Fibroblast of skin of right quadriceps (primary cell): ENCODE measurements at places on chromosomes 13 and 19.
A peak's percentile ranks its signal among the peaks of the same experiment; 100 is the strongest.

DNA sequence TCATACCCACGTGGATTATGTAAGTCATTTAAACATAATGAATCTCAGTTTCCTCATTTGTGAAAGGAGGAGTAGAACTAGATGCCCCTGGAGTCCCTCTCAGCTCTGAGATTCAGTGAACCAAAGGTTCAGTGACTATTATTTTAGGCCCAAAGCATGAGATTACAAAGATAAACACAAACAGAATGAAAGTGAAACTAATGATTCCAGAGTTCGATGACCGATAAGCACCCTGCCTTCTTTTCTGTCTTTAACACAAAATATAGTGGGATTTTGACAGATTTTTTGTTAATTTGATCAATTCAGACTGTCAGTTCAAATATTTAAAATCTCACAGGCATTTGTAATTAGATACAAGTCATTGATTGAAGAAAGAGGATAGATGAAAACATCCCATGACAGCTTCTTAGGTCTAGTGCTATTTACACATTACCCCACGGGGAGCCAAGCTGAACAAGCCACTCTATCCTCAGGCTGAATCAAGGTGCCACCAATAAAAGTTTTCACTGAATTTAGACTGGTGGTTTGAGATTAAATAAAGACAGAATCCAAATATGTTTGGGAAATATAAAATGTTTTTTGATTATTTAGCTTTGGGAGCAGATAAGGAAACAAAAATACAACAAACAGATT is 64.6 kb upstream of the RAP2A start:
- DNase-seq, result no peak

DNA sequence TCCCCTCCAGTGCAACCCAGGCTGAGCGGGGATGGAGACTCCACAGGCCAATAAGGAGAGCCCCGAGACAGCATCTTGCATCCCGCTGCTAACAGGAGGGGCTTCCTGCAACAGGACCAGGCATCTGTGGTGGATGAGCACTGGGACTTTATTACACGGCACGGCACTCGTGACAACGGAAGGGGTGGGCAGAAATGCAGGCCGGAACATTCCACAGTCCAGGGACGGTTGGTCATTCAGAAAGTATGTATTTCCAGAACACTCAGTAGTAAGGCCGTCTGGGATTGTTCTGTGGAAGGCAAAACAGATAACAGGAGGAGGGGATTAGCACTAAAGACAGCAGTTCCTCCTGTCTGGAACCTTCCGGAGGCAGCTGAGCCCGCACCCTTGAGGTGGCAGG is 3.3 kb upstream of the TM6SF2 start:
- DNase-seq, result no peak

DNA sequence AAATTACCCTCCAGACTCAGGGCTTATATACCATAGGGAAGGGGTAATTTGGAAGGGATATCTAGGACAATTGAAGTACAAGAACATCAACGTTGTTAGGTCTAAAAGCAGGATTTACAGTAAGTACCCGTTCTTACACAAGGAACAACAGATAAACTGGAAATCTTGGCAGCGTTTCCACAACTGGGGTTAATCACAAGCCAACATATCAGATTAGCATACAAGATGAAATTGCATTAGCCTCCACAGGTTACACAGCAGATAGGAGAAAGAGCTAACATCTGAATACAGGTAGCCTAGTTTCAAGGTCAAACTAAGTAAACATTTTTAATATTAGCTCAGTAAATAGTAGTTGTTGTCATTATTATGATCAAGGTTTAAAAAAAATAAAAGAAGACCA is 1214.0 kb upstream of the PCDH20 start:
- DNase-seq, result no peak

GRCh38 chr19:566403-566802 is 6.0 kb upstream of the BSG start:
- DNase-seq, result peak; percentile 64

- DNase-seq, result no peak
Measured at GRCh38 chr19:46691104-46691503, 25.8 kb downstream of the PRKD2 start.

GRCh38 chr13:37068962-37069361 is 9.5 kb upstream of the SUPT20H start:
- no peak for DNase-seq

DNA sequence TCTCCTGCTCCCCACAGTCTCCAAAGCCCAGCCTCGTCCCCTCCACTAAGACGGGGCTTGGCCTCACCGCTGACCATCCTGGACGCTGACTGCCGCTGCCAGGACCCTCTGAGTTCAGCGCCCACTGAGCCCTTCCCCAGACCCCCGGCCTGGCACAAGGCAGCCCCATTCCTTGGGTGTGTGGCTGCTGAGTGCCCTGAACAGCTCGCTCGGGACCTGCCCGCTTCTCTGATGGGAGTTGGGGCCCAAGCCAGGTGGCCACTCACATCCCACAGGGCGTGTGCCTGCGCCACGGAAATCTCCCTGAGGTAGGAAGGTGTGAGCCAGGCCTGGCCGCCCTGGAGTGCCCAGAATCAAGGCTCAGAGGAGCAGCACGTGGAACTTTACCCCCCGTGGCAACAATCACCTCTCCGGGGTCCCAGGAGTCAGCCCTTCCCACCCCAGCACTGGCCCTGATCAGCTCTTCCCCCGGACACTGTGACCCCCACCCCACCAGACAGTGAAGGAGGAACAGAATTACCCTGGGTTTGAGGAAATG is 20.8 kb downstream of the C13orf46 start:
- DNase-seq, result no peak

DNA sequence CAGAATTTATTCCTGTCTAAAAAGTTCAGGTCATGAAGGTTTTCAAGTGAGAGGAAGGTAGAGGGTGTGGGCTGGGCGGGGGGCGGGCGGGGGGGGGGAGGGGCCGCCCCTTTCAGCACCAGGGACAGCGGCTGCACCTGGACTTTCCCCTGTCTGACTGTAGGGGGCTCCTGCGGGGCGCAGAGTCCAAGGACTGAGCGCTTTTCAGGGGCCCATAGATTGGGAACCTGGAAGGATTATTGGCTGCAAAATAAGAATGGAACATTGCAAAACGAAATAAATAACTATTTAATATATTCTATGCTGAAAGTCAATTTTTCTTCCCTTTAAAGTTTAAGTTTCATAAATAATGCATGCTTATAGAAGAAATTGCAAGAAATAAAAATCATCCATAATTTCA is 8.9 kb upstream of the CYP4F3 start:
- DNase-seq, result no peak

DNA sequence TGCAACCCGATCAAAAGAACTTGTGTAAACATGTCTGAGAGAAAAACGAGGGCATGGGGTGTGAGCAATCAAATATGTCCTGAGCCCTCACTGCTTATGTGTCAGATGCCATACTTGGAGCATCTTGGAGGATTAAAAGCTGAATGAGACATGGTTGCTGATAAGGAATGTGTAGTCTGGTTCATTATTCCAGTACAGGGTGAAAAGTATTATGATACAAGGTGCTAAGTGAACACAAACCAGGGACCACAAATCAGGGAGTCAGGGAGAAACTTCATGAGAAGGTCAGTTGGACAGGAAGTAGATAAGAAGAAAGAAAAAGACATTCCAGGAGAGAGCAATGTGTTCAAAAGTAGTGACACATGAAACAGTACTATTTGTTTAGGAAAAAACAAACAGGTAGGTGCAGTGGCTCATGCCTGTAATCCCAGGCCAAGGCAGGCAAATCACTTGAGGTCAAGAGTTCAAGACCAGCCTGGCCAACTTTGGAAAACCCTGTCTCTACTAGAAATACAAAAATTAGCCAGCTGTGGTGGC is 2.0 kb upstream of the RCBTB1 start:
- DNase-seq, result peak; percentile 17

DNA sequence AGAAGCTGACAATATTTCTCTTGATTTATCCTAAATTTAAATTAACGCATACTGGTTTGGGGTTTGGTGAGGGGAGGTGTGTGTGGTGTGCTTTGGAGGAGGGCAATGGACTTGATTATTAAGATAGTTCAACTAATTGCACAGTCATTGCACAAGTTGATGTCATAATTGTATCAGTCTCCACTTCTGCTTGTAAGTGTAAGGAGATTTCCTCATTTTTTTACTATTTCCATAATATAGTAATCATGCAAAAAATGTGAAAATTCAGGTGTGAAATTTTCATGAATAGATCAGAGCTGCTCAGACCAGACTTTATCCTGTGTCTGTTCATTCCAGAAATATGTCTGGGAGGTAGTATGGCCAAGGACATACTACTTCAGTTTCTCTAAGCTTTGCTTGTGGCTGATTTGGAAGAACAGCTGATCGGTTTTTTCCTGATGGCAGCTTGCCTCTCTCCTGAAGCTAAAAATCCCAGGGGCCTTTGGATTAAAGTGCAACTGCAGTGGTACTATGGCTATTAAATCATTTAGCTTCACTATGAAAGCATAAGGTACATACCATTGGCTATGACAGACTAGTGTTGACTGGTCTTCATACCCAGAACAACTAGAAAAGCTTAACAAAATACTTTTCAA is 201.8 kb upstream of the MIR17HG start:
- DNase-seq, result no peak

DNA sequence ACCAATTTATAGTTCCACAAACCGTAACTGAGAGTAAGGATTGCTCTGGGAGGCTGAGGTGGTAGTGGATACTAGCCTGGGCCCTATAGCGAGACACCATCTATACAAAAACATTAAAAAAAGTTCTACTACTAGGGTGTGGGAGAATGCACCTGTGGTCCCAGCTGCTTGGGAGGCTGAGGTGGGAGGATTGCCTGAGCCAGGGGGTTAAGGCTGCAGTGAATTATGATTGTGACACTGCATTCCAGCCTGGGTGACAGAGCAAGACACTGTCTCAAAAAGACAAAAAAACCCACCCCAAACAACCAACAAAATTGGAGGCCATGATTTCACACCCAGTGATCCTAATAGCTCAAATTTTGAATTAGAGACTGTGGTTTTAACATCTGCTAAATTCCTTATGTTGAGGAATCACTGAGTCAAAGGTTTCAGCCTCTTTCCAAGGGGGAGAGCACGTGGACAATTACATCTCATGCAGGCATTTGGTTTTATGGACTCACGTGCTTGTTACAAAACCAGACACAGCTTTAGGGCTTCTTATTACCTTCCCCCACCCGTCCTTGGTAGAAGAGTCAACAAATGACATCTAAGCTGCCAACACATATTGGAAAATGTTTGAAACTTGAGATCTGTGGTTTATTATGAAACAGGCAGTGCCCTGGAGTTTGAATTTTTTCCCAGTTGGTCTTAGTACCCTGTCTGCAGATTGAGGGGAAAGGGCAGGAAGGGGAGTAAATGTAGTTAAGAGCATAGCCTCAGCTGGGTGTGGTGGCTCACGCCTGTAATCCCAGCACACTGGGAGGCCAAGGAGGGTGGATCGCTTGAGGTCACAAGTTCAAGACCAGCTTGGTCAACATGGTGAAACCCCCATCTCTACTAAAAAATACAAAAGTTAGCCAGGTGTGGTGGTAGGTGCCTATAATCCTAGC is 18.5 kb downstream of the CYP2A6 start:
- DNase-seq, result peak; percentile 97

DNA sequence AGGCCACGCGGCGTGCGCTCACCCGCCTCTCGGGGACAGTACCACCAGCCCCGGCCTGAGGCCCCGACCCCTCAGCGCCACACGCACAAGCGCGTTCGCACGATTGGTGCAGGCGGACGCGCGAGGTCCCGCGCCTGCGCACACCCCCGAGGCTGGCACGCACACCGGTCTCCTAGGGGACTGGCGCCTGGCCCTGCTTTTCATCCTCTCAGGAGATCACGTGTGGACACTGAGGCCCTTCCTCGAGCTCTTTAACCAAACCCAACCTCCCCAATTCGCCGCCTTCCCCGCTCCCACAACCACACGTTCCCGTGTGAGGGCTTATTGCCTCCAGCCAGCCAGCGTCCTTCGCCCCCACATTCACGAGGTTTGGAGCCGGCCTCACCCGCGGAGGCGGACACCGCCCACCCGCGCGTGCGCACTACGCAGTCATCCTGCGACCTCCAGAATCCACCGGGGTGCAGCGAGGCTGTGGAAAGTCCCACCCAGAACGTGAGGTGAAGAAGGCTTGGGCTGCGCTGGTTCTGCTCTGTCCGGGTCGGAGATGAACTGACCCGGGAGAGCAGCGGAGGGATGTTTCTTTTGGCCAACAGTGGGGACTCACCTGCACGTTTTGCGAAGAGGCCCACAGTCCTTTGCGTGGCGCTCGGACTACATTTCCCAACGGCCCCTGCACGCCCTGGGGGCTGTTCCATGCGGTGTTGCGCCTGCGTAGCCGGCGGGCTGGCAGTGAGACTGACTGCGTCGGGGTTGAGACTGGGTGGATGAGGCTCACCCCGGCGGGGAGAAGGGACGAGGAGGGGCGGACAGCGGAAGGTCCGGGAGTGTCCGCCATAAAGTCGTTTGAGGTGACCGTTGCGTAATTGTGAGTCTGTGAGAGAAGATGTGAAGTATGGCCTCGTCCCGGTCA is 539 bp upstream of the ZNF667 start:
- DNase-seq, result peak; percentile 90

- DNase-seq, result no peak
Measured at GRCh38 chr19:16210168-16210567, 12.5 kb downstream of the AP1M1 start.

GRCh38 chr19:3725640-3726310 is 17.6 kb downstream of the TJP3 start:
- no peak for DNase-seq

DNA sequence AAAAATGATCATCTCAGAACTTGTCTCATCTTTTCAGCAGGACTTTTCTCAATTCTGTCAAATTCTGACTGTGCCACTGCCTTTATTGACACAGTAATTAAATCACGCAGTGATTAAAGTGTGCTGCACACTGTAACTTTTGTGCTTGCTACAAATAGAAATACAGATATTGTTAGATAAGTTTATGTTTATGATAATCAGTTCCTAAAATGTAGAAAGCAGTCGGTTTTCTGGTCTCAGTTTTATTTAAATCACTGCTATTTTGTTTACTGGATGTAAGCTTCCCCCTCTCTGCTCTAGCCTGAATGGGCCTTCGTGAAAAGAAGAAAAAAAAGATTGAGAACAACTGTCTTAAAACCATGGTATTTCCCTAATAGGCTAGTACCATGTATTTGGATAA is 258.8 kb upstream of the STARD13 start:
- DNase-seq, result no peak

GRCh38 chr13:72651144-72651543 is 76.3 kb downstream of the MZT1 start:
- no peak for DNase-seq

DNA sequence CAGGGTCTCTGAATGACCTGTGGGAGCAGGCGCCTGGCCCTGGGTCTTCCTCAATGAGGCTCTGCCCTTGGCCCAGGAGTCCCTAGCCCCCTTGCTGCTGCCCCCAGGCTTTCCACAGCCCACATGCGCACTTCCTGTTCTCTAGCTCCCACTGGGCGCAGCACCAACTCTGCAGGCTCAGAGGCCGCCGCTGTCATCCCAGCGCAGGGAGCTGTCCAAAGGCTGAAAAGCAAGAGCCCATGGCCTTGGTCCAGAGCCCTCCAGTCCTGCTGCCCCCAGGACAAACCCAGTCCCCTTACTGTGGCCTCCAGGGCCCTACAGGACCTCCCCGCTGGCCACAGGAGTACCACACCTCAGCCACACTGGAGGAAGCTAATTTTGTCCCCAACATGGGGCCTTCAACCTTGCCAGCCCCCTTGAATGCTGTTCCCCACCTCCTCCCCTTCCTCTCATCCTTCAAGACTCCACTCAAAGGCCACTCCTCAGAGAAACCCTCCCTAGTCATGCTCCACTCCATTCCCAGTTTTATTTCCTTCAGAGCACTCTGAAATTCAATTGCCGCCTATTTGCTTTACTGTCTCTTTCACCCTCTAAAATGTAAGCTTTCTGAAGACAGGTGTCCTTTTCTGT is 8.0 kb upstream of the POU2F2 start:
- DNase-seq, result peak; percentile 66

- DNase-seq, result peak; percentile 40
Measured at GRCh38 chr13:73952648-73953047, 181.6 kb downstream of the KLF12 start.
